ENCODE measurements at places on chromosomes 2 and 18. TPM values are rescaled to one million over a fixed set of nuclear protein-coding genes. Genes with fewer than 3 reads are reported as not detected.

DNMT3A gene
- total RNA-seq = 154 TPM

C2orf92 gene
- total RNA-seq = 6.9 TPM

TFCP2L1 gene
- 3.7 TPM for total RNA-seq

MAIP1 gene
- total RNA-seq = 25.0 TPM

CYBRD1 gene
- total RNA-seq = 7.9 TPM

SLC4A5 gene
- 1.2 TPM for total RNA-seq

DPP4 gene
- 3.6 TPM for total RNA-seq

CTLA4 gene
- total RNA-seq = not detected

DNA sequence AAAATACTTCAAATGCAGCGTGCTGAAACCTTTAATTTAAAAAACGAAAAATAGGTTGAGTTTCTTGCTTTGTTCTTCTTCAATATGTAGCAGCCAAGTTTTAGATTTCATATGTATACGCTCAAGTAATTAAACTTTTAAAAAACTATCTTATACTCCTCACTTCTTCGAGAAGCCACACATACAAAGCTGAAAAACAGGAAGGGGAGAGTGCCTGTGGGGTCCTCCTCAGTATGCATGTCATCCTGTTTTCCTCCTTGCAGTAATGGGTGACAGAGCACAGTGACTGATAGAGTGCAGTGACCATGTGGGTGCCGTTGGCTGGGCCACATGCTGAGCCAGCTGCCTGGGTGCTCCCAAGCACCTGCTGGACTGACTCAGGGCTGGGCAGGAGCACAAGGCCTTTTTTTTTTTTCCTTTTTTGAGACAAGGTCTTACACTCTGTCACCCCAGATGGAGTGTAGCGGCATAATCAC lies 33.3 kb downstream of the UXS1 start:
- H3K36me3 ChIP-seq = peaks cover 33% of the 10 kb centered on the region
- DNase-seq = no peak
- no peak overlapping the region for H3K4me3 ChIP-seq
- H3K27me3 ChIP-seq = no peaks in the 10 kb centered on the region

GRCh38 chr2:178844269-178844668 lies 37.0 kb upstream of the TTN start:
- H3K4me1 ChIP-seq = peaks cover 42% of the 10 kb centered on the region
- H3K4me3 ChIP-seq = no peak overlapping the region
- no peak for DNase-seq
- H3K27ac ChIP-seq = no peak overlapping the region

DNA sequence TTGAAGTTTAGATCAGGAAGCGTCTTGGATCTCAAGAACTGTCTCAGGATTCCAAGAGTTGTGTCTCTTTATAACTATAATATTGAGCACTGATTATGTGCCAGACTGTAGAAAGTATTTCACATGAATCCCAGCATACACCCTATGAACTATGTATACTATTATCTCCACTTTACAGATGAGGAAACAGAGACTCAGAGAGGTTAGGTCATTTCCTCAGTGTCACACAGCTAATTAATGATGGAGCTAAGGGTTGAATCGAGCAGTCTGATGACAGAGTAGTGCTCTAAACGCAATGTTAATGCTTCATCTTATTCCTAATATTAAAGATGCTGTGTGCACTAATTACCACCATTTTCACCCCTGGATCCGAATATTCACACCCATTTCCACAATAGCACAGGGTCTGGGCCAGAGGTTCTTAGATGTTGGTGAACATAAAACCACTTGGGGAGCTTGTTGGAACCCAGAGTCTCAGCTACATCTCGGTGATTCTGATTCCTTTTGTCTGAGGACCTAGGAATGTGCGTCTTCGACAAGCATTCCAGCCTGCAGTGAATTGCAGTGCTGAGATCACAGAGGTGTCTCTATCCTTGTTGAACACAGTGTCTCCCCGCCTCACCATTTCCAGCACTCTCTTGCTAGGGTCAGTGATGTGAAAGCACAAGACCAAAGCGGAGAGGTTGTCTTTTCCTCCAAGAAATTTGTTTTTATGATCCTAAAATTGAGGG lies 213.8 kb downstream of the SP3 start:
- DNase-seq = no peak
- H3K4me1 ChIP-seq = peaks cover 61% of the 10 kb centered on the region
- H3K27ac ChIP-seq = no peak overlapping the region
- no peaks in the 10 kb centered on the region for H3K27me3 ChIP-seq
- H3K4me3 ChIP-seq = no peak overlapping the region
- no peaks in the 10 kb centered on the region for H3K36me3 ChIP-seq

DNA sequence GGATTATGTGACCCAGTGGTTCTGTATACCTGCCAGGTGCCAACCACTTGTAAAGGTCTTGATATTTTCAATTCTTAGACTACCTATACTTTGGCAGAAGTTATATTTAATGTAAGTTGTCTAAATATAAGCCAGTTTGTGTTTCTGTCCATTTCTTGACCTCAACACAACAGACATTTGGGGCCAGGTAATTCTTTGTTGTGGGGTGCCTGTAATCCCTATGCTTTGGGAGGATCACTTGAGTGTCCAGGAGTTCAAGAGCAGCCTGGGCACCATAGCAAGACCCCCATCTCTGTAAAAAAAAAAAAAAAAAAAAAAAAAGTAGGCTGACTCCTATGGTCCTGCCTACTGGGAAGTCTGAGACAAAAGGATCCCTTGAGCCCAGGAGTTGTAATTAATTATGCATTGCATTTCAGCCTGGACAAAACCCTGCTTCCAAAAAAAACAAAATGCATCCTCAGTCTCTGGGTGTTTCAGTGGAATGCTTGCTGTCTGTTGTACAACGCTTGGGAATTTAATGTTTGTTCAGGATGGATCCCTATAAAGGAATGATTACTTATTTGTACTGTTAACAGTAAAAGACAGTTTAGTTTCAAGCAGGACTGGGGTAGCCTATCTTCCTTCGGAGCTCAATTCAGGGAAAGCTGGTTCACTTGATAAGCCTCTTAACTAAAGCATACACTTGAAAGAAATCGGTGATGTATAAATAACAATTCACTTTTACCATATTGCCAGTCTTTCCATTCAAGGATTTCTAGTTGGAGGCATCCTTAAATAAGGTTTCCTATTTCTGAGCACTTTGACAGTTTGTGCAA lies 3.4 kb downstream of the RPS27A start:
- H3K36me3 ChIP-seq = peaks cover 45% of the 10 kb centered on the region
- H3K4me3 ChIP-seq = no peak overlapping the region
- no peaks in the 10 kb centered on the region for H3K27me3 ChIP-seq
- DNase-seq = no peak

DNA sequence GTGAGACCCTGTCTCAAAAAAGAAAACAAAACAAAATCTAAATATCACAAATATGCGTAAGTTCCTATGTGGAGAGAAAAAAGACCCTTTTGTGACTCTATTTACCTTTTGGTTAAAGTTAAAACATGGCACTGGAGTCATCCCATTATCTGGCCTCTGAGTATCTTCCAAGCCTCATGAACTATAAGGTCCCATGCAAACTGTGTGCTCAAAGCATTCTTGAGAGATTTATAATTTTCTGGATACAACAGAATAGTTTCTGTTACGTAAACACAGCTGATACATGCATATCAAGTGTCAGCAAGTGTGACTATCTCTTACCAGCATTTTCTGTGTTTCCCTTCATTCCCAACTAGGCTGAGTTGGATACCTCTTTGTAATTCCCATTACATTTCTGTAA lies 8.8 kb upstream of the NOSTRIN start:
- no peak overlapping the region for H3K27ac ChIP-seq
- H3K4me1 ChIP-seq = peaks cover 13% of the 10 kb centered on the region
- no peak overlapping the region for H3K4me3 ChIP-seq
- DNase-seq = no peak

DNA sequence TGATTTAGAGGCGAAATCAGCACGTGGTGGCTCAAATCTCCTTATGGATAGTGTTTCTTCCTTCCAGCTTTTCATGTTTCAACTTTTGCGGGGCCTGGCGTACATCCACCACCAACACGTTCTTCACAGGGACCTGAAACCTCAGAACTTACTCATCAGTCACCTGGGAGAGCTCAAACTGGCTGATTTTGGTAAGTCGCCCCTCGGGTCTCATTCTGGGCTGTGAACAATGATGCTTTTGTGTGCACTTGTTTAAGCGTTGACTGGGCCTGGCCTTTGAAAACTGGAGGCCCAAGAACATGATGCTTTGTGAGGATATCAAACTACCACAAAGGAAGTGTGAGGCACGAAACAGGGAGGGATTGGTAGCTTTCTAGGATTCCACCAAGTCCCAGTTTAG lies 27.4 kb downstream of the CDK15 start:
- H3K27ac ChIP-seq = no peak overlapping the region
- no peaks in the 10 kb centered on the region for H3K27me3 ChIP-seq
- no peak overlapping the region for H3K4me3 ChIP-seq
- H3K4me1 ChIP-seq = no peaks in the 10 kb centered on the region
- H3K36me3 ChIP-seq = no peaks in the 10 kb centered on the region
